Left lung (tissue), 14 donors: ENCODE measurements at places on chromosomes 4 and X. TPM values are rescaled to one million over a fixed set of nuclear protein-coding genes. Genes with fewer than 3 reads are reported as not detected.

GRCh38 chr4:107631560-107631959 is 88.5 kb downstream of the PAPSS1 start:
- DNase-seq: no peak

GRCh38 chr4:163317110-163317509 is 15.3 kb downstream of the NPY1R start:
- DNase-seq: no peak

- DNase-seq: no peak
Measured at GRCh38 chr4:93633721-93634120, 194.8 kb upstream of the ATOH1 start.

DNA sequence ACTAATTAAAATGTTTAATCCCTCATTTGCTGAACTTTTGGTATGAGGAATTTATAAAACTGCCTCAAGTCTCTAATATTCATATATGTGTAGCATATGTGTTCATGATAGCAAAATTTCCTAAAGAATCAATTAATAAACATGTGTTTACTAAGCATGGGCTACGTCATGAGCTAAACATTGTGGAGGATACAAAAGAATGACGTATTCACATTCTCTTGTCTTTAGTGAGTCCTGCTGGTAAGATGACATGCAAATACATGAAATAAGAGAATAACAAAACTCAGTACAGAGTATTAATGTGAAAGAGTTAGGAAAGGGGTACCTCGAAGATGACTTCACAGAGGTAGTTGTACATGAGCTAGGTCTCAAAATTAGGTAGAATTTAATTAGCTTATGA is 121.9 kb upstream of the POF1B start:
- DNase-seq: no peak

GRCh38 chr4:130478406-130478805 is 1382.5 kb downstream of the C4orf33 start:
- no peak for DNase-seq

The CNGA2 gene
- not detected for polyA plus RNA-seq

GRCh38 chrX:110563282-110563681 is 204.6 kb downstream of the RTL9 start:
- DNase-seq: no peak

GRCh38 chr4:111999801-112000200 is 145.5 kb upstream of the FAM241A start:
- DNase-seq: no peak

GRCh38 chr4:147853706-147854105 is 121.8 kb downstream of the ARHGAP10 start:
- DNase-seq: no peak

DNA sequence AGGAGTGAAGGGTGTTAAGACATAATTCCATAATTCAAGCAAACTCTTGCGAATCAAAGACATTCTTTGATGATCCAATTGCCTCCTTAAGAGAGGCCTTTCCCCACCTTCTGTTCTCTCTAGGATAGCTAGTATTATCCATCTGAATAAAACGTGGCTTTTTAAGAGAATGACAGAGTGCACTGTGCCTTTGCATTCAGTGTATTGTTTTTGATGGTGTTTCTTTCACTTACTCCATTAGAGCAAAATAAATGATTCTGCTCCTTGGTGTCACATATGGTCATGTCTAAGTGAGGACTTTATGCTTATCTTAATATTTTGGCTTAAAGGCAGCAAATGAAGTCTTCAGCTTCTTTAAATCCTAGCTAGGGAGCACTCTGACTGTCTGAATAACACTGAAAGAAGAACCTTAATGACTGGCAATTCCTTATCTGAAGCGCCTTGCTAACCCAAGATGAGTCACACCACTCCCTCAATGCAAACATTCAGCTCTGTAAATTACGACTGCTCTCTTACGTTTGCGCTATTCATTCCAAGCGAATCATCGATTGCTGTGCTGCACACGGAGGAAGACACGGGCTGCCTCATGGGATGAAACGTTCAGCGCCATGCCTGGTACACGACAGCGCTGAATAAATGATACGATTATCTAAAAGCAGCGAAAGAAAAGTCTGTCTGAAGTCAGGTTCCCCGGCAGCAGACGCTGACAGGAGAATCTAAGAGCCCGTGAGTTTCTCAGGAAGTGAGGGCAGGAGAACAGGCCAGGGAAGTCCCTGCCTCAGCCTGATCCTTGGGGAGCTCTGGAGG is 35.1 kb upstream of the GEMIN8 start:
- no peak for DNase-seq

The XK gene
- polyA plus RNA-seq: 4.1 TPM

The SSX1 gene
- polyA plus RNA-seq: not detected
